ENCODE measurements at places on chromosomes 4 and X.

- DNase-seq = no peak
These were observed 345.2 kb upstream of the GRID2 start for GRCh38 chr4:91958596-91958995.

DNA sequence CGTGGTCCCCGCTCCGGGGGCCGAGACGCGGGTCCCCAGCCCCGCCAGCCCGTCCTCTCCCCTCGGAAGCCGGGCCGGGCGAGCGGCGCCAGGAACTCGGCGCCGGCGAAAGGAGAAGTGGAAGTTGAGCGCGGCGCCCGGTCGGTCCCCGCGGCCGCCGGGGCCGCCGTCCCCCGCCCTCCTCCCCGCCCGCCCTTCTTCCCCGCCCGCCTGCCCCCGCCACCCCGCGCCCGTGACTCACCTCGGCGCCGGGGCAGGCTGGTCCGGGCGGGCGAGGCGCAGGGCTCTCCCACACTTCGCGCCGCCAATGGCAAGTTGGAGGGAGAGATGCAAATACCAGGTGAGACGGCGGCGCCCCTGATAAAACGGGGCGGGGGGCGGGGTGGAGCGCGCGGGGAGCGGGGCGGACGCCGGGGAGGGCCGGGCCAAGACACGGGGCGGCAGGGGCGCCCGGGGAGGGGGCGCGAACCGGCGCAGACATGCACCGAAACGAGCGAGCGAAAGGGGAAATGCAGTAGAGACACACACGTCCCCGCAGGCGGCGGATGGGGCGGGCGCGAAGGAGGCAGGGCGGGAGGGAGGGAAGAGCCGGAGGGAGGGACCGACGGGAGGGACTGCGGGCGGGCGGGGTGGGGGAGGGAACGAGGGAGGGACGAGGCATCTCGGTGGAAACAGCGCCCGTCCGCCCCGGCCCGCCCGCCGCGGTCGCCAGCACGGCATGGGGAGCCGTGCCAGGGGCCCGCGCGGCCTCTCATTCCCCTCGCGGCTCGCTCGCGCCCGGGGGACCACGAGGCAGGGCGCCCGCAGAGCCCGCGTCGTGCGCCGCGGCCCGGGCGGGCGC lies at the start of gene ELF4:
Gene ELF4, minus strand, starts transcription at position 119 of the 841 bp plus-strand sequence. CDS start 29,167 bp downstream, outside the sequence.
- peak; percentile 24 for DNase-seq

DNA sequence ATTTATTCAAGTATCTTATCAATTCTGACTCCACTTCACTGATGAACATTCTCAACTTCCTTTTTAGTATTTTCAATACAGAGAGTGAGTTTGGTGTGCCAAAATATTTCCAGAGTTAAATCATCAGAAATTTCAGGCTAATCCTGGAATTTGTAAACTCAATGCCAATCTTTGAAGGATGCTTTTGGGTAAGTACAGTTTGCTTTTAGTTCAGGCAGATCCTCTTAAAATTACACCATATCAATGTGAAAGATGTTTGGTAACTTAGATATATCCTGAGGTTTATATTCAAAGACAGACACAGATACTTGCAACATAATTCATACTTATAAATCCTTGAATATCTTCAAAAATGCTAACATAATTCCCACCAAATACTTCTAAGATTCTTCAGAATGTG lies 76.0 kb upstream of the FAM47B start:
- no peak for DNase-seq

GRCh38 chr4:39770969-39771724 lies 73.2 kb downstream of the UBE2K start:
- DNase-seq = no peak

GRCh38 chr4:62191451-62192240 lies 991.5 kb downstream of the ADGRL3 start:
- DNase-seq = no peak

GRCh38 chr4:182886205-182886604 lies 31.0 kb downstream of the DCTD start:
- DNase-seq = no peak

GRCh38 chr4:102447413-102447812 lies 53.7 kb upstream of the NFKB1 start:
- no peak for DNase-seq

GRCh38 chr4:70533211-70533610 lies 14.8 kb downstream of the AMTN start:
- no peak for DNase-seq

- DNase-seq = no peak
These were observed 191.3 kb downstream of the OR13H1 start for GRCh38 chrX:131735127-131735526.

- DNase-seq = no peak
These were observed 3.4 kb downstream of the CYBB start for GRCh38 chrX:37783305-37783704.

- DNase-seq = no peak
These were observed 12.0 kb downstream of the P2RY10 start for GRCh38 chrX:78957049-78957767.

DNA sequence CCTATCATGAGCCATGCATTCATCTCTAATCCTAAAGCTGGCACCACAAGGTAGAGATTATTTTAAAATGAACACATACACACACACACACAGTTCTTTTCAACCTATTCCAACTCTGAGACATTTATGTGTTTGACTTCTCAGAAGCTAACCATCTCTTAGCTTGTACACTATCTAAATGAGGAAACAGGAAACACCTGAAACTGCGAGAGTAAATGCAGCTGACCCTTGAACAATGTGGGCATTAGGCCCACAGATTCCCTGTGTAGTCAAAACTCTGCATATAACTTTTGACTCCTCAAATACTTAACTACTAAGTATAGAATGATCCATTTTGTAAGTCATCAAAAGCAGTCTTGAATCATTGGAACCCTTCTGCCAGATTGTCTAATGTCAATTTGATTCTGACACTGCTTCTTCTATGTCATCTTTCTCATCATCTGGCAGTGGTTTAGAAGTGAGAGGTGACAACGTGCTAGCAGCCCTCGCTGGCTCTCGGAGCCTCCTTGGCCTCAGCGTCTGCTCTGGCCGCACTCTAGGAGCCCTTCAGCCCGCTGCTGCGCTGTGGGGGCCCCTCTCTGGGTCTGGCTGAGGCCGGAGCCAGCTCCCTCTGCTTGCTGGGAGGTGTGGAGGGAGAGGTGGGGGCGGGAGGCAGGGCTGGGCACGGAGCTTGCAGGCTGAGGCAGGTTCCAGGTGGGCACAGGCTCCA lies 21.4 kb upstream of the IL15 start:
- DNase-seq = no peak

DNA sequence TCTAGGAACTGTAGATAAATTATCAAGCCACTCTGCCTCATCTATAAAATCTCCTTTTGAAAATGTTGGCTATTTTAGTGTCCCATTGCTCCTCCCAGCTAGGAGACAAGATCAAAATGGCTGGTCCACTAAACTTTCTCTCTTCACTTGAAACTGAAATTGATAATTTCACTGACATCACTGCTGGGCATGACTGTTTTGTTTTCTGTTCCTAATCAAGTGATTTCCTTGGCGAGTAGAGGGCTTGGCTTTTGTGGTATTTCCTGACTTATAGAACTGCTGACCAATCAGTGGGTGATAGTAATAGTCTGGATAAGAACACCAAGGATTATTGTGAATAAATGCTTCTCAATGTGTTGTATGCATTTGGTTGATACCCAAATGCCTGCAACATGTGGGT lies 2152.9 kb downstream of the ARAP2 start:
- DNase-seq = no peak

GRCh38 chrX:42776195-42776594 lies 1.8 kb downstream of the PPP1R2C start:
- DNase-seq = no peak

GRCh38 chr4:38523524-38524448 lies 140.2 kb upstream of the KLF3 start:
- peak; percentile 99 for DNase-seq

- DNase-seq = no peak
These were observed 176.9 kb upstream of the ARHGEF9 start for GRCh38 chrX:63961964-63962363.

- DNase-seq = no peak
These were observed 15.0 kb downstream of the BST1 start for GRCh38 chr4:15717657-15718416.

DNA sequence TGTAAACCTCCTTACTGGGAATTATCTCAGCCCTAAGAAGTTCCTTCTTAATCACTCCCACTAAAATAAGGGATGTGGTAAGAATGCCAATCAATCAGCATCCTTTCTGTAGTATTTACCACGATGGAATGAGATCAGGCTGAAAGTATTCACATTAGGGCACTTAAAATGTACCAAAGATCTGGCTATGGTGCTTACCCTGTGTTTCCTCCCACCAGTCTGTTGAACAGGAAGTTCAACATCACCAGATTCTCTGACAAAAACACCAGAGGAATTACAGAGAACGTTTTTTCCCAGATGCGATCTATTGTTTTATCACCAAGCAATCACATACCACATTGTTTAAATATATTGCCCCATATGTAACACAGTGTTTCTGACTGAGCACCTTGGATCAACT lies 2.1 kb upstream of the CLCN3 start:
- DNase-seq = peak; percentile 48

DNA sequence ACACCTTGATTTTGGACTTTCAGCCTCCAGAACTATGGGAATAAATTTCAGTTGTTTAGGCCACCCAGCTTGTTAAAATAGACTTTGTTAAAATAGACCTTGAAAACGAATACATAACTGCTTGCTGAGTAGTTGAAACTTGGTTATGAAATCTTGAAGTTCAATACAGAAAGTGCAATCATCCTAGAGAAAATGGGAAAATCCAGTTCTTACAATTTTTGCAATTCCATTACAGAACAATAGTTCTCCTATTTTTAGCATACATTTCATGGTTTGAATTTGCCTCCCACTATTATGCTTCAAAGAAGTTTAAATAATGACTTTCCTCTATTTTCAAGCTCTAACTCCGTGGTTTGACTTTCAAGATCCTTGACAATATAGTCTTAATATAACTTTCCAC lies 10.5 kb downstream of the TLR1 start:
- no peak for DNase-seq

GRCh38 chr4:74424111-74424510 lies 20.8 kb upstream of the AREG start:
- DNase-seq = no peak

DNA sequence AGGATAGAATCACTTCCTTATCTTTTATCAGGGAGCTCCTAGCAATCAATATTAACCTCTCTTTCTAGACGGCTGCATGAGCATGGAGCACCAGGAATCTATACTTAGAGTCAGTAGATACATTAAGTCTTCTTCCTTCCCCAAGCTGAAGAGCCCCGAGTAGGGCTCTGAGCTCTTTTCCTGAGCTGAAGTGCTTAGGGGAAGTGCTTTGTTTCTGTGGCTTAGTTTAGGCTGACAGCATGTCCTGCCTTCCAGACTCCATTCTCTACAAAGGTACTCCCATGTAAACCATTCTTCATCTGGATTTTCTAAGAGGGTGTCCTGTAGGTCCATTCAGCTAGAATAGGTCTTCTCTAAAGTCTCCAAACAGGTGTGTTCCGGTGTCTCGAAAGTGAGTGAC lies 127.5 kb upstream of the AFF2 start:
- DNase-seq = no peak

DNA sequence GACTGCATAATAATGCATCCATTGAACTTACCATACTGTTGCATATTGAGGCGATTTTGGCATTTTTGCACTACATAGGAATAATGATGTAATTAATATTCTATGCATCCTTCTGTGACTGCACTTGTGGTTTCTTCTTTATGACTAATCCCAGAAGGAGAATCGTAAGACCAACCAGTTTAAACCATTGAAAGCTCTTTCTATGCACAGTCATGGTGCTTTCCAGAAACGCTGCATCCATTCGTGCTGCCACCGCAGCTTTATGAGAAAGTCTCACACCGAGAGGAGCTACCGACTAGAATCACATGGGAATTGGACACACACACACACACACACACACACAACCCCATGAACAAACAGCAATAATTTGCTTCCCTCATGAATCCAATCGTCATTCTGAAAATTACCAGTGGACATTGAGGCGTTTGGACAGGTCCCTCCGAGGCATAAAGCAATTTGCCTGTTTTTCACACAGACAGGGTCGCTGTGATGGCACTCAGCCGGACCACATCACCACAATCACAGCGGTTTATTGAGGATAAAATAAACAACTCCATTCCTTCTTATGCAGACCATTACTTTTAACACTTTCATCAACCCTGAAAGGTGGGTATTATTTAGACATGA lies 64.2 kb downstream of the PACRGL start:
- no peak for DNase-seq

DNA sequence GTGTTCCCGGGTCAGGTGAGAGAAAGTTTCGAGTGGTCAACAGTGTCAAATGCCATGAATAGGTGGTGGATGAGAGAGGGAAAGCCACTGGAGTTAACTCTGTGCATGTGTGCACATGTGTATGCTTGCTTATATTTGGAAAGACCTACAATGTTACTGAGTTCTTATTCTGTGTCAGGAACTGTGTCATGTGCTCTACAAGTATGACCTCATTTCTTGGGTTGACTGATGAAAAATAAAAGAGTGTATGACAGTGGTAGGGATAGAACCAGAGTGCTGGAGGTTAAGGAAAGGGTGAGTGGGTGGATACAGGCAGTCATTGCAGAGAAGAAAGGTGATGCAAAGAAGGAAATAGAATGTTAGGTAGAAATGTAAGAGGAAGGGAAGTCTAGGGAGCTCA lies 22.1 kb upstream of the DGKK start:
- DNase-seq = no peak

GRCh38 chrX:13829983-13830382 lies 13.1 kb upstream of the GPM6B start:
- DNase-seq = no peak

- no peak for DNase-seq
These were observed 328.3 kb upstream of the RPS6KA3 start for GRCh38 chrX:20594985-20595384.

GRCh38 chr4:165009493-165010227 lies 22.1 kb upstream of the TRIM60 start:
- DNase-seq = peak; percentile 76

- DNase-seq = no peak
These were observed 120.2 kb downstream of the FAM53A start for GRCh38 chr4:1563768-1564485.

DNA sequence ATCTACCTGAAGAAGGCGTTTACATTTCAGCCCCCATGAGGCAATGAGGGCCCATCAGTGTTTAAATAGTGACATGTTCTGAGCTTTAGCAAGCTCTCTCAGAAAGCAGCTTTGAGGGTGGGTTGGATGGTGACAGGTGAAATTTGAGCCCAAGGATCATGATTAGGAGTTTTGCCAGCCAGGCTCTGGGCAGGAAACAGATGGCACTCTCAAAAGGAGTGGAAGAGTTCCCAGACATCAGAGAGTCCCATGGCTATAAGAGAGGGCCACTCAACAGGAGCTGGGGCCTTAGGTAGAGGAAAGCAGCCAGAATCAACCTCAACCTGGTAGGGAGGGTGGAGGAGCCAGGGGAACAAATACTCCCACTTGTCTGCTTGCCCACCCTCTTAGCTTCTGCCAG lies 499.8 kb downstream of the MID1IP1 start:
- no peak for DNase-seq

DNA sequence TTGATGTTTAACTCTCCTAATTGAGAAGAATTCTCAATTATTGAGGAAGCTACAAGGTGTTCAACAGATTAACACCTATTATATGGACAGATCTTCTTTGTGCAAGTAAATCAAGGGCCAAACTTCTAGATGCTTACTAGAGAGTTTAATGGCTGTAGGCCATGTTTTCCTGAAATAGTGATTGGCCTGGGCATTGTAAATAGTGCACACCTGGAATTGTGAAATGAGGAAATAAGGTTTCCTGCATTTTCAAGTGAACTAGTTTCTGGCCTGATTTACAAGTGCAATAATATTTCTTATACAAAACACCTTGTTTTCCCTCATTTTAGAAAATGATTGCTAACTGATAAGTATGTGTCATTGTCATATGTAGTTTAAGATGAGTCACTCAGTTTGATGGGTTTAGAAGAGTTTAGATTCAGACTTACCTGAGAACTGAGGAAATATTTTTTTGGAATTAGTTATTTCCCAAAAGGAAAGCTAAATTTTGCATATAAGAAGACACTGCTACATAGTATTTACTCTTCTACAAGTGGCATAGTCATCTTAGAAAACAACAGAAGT lies 21.2 kb downstream of the AFF1 start:
- no peak for DNase-seq
